ENCODE measurements at places on chromosomes 16 and 17.
A peak's percentile ranks its signal among the peaks of the same experiment; 100 is the strongest.

- DNase-seq: no peak
These were observed 533 bp downstream of the RASD1 start for GRCh38 chr17:17495536-17496188.

DNA sequence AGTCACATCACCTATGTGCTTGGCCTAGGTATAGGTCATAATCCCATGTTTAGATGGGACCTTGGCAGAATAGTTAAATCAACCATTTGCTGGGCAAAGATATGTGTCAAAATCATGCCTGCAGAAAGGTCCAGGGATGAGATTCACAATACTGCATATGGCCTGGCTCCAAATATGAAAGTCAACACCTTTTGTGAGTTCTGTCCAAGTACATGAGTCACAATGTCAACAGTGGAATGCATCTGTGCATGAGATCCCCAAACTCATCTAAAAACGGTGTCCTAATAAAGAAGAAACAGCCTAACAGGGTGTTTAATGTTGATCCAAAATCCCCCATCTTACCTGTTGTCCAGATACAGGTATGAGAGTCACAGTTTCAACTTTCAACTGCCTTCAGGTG lies 1847.5 kb downstream of the TP53TG3F start:
- no peak for DNase-seq

- DNase-seq: no peak
These were observed 1.8 kb upstream of the GINS2 start for GRCh38 chr16:85690469-85691064.

GRCh38 chr17:36498560-36499300 lies 12.2 kb downstream of the ZNHIT3 start:
- no peak for DNase-seq

DNA sequence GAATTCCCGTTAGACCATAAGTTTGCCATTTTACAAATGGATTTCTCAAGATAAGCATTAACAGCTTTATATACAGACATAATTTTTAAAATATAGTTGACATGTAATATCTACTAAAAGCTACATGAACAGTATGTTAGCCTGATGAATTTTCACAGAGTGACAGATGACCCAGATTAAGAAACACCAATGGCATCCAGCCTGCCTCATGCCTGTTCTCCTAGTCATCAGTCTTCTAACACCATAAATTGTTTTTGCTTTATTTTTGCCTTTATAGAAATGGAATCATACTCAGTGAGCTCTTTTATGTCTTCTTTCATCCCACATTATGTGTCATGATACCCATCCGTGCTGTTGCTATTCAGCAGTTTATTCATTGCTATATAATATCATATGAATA lies 80.0 kb downstream of the ATF7IP2 start:
- DNase-seq: no peak

GRCh38 chr17:15406081-15406480 lies 61.3 kb downstream of the CDRT4 start:
- no peak for DNase-seq

GRCh38 chr17:58416396-58416795 lies 938 bp downstream of the RNF43 start:
- no peak for DNase-seq

- DNase-seq: no peak
These were observed 9.9 kb upstream of the MVD start for GRCh38 chr16:88672776-88673175.

DNA sequence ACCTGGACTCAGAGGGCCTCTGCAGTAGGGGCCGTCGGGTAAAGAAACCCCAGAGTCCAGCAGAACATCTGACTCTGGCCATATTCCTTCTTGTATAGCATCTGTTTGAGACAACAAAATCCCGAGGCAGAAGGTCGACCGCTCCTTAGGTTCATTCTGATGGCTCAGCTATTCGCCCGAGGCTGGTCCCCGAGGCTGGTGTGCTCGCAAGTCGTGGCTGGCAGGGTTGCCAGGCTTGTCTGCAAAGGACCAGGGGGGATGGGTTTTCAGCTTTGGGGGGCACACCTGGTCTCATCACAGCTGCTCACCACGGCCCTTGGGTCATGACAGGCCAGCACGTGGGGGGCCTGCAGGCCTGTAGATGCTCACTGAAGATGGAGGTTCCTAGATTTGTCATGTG lies 119.1 kb downstream of the BANP start:
- DNase-seq: no peak

- DNase-seq: no peak
These were observed 34.6 kb downstream of the PLCG2 start for GRCh38 chr16:81813648-81814047.

- DNase-seq: no peak
These were observed 16.8 kb downstream of the B9D1 start for GRCh38 chr17:19345486-19346350.

DNA sequence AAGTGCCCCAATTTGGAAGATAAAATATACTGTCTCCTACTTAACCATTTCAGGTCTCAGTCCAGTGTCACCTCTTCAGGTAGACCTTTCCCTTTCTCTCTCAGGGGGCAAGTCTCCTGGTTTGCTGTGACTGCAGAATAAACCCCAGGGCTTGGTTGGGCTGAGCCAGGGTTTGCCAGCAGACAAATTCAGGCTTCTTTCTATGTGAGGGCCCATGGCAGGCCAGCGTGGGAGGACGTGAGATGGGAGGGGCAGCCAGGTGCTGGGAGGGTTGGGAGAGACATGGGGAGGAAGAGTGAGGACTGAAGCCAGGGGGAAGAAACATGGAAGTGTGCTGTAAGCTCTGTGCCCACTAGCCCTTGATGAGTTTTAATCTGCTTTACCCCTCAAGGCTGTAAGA lies 163.2 kb downstream of the SPECC1 start:
- DNase-seq: no peak

- peak; percentile 75 for DNase-seq
These were observed 21.8 kb upstream of the ASGR2 start for GRCh38 chr17:7136266-7136877.

DNA sequence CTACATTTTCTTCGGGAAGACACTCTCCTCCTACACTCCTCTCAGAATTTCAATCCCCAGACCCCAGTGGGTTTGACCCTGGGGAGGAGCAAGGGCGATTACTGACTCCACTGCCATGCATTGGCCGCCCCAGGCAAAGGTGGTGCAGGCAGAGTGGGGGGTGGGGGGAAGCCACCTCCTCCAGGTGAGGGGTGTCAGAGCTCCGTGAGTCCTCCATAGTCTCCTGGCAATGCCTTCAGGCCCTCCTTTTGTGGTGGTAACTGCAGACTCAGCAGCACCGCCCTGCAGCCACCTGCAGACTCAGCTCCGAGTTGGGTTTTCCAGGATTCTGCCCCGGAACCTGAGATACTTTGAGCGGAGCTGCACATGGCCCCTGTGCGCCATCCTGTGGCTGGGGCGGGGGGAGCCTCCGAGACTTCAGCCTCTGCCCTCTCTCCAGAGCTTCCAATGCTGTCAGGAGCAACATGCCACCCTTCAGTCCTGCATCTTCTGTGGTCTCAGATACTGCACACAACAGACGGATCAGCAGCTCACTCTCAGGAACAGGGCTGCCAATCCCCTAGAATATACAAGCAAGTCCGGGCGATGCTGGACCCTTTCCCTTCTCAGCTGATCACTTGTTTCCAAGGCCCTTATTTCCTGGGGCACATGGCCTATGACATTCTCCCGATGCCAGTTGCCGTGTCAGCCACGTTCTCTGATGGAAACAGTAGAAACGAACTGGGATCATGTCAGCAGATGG lies 2.4 kb upstream of the SLC47A2 start:
- no peak for DNase-seq

DNA sequence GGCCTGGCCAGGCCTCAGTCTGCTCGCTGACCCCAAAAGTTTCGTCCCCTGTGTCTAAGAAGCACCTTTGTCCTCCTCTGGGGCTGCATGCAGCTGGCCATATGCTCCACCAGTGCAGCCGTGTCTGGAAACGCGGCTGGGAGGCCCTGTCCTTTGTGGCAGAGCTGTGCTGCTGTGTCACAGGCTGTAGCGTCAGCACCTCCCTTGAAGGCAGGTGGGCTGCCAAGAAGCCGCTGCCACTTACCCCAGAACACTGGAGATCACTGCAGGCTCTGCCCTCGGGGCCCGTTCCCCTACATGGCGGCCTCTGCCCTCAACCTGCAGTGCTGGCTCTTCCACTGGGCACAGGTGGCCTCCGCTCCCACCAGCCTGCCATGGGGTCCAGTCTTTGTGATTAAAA lies 15.7 kb upstream of the MC1R start:
- no peak for DNase-seq

DNA sequence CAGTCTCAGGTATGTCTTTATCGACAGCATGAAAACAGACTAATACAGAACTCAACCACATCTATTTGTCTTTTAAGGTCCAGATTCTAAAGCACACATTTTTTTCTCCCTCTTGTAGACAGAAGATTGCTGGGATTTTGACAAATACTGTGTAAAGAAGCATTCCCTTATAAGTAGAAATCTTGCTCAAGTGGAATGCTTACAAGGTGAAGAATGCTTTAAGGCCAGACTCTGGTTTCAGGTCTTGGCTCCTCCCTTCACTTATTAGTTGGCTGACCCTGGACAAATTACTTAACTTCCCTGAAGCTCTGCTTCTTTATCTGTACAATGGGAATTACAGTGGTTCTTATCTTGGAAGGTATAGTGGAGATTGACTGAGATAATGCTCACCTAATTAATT lies 242.3 kb upstream of the IRX5 start:
- no peak for DNase-seq

DNA sequence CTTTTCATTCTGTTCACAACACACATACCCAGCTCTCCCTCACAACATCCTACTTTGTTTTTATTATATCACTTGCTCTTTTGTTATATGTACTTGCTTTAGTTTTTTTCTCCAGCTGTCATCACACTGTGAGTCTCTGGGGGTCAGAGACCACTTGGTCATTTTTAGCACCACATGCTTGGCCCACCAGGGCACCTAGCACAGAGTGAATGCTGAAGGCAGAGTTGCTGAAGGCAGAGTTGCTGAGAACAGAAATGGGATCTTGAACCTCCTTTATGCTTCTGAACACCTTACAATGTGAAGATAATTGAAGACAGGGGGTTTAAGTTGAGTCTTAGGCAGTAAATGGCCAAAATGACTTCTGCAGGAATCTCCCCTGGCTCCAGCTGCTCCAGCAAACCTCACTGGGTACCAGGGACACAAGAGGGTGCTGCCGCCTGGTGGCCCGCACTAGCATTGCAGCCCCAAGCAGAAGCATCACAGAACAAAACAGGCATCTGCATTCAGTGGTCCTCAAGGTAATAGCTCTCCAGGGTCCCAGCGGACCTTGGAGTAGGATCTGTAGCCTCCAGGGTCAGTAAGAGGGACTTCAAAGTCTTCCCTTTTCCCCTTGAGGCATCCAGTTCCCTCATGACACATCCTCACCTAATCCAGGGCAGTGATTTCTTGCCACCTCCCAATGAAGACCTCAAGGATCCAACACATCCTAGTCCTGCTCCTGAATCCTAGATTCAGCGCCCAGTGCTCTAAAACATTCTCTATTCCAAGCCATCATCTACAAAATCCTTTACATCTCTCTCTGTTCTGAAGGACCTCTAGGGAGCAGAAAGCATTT lies 1972.6 kb downstream of the TP53TG3F start:
- DNase-seq: no peak

- DNase-seq: no peak
These were observed 29.4 kb downstream of the SLC12A3 start for GRCh38 chr16:56894331-56894917.

DNA sequence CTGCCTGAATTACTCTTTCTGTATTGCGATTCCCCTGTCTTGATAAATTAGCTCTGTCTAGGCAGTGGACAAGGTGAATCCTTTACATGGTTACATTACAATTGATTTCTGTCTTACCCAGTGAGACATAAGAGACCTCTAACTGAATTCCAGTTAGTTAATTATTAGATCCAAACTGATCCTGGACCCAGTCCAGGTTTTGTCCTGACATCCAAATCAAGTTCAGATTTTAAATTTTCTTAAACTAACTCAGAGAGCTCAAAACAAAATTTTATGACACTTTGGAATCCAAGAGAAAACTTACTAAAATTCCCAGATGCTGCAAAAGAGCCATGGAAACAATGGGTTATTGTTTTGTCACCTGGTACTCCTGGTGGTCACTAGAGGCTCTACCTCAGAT lies 2166.6 kb downstream of the TP53TG3F start:
- no peak for DNase-seq

DNA sequence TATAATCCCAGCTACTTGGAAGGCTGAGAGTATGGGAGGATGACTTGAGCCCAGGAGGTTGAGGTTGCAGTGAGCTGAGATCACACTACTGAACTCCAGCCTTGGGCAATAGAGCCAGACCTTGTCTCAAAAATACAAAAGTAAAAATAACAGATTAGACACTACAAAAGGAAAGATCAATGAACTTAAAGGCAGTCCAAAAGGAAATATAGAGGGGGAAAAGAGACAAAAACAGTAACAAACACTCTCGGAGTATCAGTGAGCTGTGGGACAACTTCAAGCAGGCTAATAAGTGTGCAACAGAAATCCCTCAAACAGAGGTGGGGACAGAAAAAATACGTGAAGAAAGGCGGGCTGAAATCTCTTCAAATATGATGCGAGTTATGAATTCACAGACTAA lies 58.8 kb downstream of the CPPED1 start:
- no peak for DNase-seq

- no peak for DNase-seq
These were observed 724 bp downstream of the MVP start for GRCh38 chr16:29820730-29821642.

DNA sequence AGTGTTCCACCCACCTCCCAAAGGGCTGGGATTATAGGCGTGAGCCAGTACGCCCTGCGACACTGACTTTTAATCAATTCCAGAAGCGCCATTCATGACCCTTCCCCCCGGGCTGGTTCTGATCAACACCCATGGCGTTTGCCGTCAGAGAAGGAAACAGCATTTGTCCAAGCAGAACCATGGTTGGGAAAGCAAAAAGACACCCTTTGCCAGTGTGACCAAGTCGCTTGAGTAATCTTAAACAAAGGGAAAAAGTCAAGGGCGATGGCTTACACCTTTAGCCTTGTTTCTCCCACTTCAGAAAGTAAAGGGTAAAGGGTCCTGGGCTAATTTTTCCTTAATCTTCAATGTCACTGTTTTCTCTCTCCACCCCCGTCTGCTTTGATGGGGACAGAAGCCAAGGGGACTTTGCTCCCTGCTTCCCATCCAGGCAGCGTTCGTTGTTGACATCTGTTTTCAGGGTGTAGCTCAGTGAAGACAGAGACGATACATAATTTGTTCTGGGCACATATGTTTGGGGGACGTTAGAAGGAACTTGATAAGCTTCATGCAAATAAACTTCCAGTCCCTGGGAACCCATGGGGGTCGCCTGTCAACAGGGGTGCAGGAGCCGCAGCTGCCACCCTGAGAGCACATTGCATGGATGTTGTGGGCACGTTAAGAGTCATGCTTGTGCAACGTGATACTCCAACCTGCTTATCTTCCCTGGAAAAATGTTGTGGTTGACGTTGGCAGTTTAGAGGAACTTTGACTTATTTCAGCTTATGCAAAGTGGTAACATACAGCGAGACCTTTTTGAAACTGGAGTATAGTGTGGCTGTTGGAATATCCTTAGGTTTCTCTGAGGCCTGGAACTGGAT lies 50.6 kb upstream of the TANGO6 start:
- no peak for DNase-seq

DNA sequence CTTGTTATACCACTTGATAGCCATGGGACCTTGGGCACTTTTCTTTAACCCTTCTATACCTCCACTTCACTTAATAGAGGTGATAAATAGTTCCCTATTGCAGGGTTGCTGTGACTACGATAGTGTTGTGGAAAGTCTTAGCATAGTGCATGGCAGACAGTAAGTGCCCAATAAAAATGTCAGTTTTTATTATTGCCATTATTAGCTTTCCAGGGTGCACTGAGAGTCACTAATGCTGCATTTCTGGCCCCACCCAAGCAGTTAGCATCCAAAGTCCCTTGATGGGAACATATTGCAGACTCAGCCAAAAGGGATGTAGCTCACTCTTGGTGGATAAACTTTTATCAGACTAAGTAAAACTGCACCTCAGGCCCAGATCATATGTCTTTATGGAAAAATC lies 41.5 kb upstream of the TEKT3 start:
- DNase-seq: no peak
